ENCODE measurements at places on chromosomes 11 and 22. TPM values are rescaled to one million over a fixed set of nuclear protein-coding genes. Genes with fewer than 3 reads are reported as not detected.

The MYO18B gene
- total RNA-seq: under 0.01 TPM

- DNase-seq: no peak
Measured at GRCh38 chr11:31847761-31848160, 36.6 kb upstream of the PAX6 start.

- no peak for DNase-seq
Measured at GRCh38 chr11:95655536-95655935, 134.0 kb downstream of the FAM76B start.

The SCO2 gene
- total RNA-seq: 3.1 TPM

DNA sequence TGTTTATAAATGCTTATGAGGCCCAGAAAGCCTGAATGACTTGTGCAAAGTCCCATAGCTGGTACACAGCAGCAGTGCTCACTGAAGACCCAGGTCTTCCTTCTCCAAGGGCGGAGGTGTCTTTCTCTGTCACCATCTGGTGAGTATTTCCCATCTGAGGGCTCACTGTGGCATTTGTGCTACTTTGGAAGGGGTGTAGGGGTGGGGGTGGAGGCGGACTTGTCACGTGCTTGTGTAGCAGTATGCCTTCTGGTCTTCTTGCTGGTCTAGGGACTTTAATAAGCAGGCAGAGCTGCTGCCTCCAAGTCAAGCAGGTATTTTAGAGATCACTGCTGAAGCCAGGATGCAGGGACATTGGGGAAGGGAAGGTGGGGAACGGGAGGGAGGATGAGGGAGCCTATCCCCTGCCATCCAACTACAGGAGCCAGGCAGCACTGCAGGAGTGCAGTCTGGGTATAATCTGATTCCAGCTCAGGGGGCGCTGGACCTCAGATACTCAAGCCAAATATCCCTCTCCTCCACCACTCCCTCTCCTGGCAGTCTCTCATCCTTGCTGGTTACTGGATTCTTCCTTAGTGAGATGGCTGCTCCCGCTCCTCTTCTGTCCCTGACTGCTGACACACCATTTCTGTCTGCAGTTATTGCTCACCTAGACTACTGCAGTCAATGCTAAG, 3.4 kb downstream of the ABCC8 start:
- DNase-seq: peak; percentile 14

DNA sequence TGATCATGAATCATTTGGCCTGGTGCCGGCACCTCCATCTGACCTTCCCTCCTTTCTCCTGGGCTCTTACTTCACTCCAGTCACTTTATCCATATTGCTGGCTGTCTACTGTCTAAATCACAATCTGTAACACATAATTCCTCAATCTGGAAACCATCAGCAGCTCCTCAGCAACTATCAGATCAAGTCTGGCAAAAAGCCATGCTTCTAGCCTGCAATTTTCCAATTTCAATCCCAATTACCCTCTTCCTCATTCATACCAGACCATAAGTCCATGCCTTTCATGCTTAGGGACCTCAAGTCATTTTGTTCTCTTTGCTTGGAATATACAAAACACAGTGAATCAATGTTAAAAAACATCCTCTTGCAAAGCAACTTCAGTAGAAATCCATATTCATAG, 882.8 kb upstream of the ANO3 start:
- DNase-seq: no peak

All from dermis microvascular lymphatic vessel endothelial cell (primary cell).